MV-4-11 (cell line): ENCODE measurements at places on chromosomes 2 and 18.

- no peak for DNase-seq
These were observed 252.0 kb downstream of the FAM210A start for GRCh38 chr18:13474336-13474735.

GRCh38 chr18:46462523-46462922, 194.5 kb downstream of the LOXHD1 start:
- DNase-seq = no peak

DNA sequence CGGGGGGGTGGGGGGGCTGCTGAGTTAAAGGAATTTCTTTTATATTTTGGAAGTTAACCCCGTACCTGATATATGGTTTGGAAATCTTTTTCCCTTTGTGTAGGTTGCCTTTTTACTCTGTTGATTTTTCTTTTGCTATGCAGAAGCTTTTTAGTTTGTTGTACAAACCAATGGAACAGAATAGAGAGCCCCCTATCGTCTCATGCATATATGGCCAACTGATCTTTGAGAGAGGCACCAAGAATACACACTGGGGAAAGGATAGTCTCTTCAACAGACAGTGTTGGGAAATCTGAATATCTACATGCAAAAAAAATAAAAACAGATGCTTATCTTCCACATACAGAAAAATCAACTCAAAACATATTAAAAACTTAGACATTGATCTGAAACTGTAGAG, 647.8 kb upstream of the KLHL29 start:
- DNase-seq = no peak

- no peak for DNase-seq
These were observed 16.4 kb downstream of the KLF11 start for GRCh38 chr2:10059552-10060335.

GRCh38 chr18:3878401-3878800, 428.4 kb downstream of the TGIF1 start:
- DNase-seq = peak; percentile 72

GRCh38 chr2:174344716-174345461, 10.1 kb downstream of the SP9 start:
- DNase-seq = peak; percentile 40

- DNase-seq = peak; percentile 27
These were observed 3.3 kb upstream of the ZBTB7C start for GRCh38 chr18:48412339-48412929.

DNA sequence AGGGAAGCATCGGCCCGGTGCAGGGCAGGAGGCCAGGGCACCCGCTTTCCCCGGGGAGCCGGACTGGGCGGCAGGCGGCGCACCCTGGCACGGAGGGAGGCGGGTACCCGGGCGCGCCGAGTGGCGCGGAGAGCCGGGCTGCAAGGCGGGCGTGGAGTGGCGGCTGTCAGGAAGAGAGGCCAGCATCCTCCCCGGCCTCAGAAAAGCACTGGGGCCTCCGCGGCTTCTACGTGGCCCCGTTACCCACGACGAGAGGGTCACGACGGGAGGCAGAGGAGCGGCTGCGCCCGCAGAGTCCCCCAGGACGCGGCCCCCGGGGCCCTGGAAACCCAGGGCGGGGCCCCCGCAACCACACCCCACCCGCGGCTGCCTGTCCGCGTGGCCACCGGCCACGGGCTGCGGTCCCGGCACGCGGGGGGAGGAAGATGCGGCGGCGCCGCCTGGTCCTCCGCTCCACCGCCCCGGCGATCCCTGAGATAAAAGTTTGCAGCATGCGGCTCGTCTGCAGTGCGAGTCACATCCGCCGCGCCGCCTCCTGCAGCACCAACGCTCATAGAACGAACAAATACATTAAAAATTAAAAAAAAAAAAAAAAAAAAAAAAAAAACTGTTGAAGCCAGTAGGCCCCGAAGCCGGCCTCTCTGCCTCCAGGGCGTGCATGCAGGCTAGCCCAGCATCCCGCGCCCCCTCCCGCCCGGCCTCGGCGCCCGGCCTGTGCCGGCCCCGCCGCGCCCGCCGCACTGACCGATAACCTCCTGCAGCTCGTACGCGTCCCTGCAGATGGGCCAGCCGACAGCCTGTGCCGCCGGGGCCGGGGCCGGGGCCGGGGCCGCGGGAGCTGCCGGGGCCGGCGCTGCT, 683 bp downstream of the STK39 start:
- peak; percentile 43 for DNase-seq

DNA sequence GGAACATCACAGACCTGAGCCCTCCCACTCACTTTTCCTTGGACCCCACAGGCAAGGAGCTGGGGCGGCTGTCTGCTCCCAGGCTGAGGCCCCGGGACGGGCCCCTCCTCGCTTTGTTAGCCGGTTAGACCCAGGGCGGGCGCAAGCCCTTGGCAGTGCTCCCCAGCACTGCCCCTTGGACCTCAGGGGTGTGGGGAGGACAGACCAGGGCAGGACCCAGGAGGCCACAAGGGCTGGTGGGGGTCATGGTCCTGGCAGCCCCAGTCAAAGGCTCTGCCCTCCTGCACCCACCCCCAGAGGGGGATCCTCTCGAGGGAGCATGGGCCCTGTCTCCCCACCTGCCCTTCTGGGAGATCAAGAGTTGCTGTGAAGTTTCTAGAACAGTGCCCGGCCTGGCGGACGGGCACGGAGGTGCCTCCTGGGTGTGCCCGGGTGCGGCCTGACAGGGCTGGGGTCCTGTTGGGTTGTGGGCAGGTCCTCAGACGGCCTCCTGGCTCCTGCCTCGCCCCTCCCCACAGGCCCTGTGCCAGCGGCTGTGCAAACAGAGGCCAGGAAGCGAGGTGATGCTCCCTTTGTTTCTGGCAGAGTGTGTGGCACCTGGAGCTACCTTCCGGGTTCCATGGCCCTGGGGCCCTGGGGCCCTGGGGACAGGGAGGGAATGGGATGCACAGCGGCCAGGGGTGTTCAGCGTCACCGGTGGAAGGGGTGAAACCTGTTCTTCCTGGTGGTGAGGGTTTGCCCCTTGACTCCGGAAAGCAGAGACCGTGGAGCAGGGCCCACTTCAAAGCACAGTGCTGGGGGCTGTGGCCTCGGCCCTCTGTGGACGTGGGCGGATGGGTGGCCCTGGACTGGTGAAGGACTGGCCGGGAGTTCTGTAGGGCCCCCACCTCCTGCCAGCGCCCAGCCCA, 2.9 kb upstream of the GAL3ST2 start:
- DNase-seq = no peak

- no peak for DNase-seq
These were observed 87.1 kb downstream of the FBXO15 start for GRCh38 chr18:74060579-74060978.

- DNase-seq = no peak
These were observed 421 bp upstream of the CNTNAP5 start for GRCh38 chr2:124024561-124025170.

- DNase-seq = no peak
These were observed 382.2 kb upstream of the TRIB2 start for GRCh38 chr2:12334412-12334966.

GRCh38 chr18:48530399-48531081, 8.3 kb upstream of the CTIF start:
- no peak for DNase-seq

GRCh38 chr2:130807659-130808385, 28.9 kb upstream of the ARHGEF4 start:
- DNase-seq = no peak

DNA sequence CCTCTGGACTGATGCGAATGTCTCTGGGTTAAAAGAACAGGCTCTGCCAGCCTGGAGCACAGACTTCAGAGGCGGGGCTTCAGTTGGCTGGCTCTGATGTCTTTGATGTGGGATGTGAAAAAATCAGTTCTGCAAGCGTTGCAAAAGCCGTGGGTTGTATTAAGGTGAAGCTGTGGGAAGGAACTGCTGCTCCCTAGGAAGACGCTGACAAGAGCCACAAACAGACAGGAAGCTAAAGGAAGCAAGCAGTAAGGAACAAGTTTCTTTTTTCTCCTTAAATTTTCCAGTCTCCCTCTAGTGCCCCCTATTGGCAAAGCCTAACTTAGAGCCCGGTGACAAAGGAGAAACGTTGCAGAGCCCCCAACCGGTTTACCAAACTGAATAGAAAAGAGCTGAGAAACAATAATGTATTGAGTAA, 239.0 kb downstream of the CCDC178 start:
- no peak for DNase-seq

DNA sequence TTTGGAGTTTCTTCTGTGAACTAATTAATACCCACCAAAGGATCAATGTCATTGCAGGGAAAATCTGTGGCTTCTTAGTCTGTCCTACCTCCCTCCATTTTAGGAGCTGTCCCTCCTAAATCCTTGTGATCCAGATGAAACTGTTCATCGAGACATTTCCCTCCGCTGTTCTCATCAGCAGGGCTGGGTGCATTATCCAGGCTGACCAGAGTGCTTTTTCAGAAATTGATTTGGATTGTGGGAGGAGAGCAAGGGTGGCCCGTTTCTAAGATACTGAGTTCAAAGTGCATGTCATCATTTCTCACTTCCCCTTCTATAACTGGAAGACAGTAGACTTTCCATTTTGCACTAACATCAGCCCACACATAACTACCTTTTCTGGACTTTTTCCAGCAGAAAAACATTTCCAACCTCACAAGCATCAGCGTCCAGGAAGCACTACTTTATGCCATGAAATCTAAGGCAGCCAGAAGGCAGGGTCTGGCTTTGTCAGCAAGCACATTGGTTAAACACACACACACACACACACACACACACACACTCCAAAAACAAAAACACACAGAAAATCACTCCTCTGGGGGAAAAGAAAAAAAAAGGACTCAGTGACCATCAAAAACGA, 94.1 kb downstream of the ANKRD44 start:
- DNase-seq = peak; percentile 89

GRCh38 chr2:133026536-133027177, 356.7 kb upstream of the LYPD1 start:
- DNase-seq = no peak

DNA sequence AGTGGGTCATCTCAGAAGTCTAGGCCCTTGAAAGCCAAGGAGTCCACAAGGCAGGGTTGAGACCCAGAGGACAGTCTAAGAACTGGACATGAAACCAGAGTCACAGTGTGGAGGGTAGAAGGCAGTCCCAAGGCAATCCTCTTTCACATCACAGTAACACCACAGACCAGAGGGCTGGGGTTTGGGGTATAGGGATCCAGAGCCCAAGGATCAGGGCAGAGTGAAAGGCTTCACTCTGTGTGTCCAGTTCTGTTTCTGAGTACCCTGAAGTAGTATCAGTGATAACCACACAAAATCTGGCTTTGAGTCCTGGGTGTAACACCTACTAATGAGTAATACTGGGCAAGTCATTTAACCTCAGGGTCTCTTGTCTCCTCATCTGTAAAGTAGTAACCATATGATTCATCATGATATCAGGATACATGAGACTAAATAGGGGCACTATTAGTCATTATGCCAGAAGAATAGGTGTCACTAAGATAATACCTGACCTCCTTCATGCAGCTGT, 91.0 kb downstream of the ICA1L start:
- DNase-seq = no peak

- DNase-seq = no peak
These were observed 17.9 kb upstream of the AOX1 start for GRCh38 chr2:200567932-200568331.
